EH (cell line): ENCODE measurements at places on chromosomes 7 and 10.

- no peak for DNase-seq
These were observed 155.0 kb downstream of the PTPRN2 start for GRCh38 chr7:158432369-158433341.

DNA sequence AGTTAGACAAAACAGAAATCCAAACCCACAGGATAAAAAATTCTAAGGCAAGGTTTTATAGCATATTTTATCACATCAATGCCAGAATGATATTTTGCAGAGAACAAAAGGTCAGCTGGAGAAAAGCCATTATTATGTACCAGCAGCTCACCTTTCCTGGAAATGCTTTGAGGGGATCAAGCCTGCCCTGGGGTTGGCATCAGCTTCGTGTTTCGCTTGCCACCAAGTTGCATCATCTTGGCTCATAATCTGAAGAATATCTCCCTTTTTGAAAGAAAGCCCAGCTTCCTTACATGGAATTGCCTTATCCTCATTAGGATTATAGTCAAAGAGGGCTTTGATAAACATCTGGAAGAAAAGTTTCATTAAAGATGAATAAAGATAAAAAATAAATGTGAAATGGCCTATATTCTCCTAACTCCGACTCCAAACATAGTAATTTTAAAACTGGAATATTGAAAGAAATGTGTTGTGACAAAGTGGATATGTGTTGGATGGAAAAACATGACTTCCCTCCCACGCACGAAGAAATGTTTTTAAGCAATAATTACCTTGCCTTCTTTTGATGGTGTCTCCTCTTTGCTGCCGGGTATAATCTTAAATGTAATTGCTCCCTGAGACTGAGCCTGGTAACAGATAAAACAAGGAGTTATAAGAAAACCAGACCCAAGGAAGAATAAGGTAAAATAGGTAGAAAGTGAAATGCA, 121.3 kb upstream of the ODAD2 start:
- DNase-seq = no peak

GRCh38 chr7:96931891-96932290, 73.5 kb upstream of the DLX6 start:
- no peak for DNase-seq

GRCh38 chr10:129272866-129273650, 194.0 kb upstream of the MGMT start:
- DNase-seq = no peak

GRCh38 chr7:42833411-42833810, 78.5 kb downstream of the C7orf25 start:
- DNase-seq = no peak

GRCh38 chr10:124044143-124044862, 49.1 kb downstream of the CHST15 start:
- no peak for DNase-seq

DNA sequence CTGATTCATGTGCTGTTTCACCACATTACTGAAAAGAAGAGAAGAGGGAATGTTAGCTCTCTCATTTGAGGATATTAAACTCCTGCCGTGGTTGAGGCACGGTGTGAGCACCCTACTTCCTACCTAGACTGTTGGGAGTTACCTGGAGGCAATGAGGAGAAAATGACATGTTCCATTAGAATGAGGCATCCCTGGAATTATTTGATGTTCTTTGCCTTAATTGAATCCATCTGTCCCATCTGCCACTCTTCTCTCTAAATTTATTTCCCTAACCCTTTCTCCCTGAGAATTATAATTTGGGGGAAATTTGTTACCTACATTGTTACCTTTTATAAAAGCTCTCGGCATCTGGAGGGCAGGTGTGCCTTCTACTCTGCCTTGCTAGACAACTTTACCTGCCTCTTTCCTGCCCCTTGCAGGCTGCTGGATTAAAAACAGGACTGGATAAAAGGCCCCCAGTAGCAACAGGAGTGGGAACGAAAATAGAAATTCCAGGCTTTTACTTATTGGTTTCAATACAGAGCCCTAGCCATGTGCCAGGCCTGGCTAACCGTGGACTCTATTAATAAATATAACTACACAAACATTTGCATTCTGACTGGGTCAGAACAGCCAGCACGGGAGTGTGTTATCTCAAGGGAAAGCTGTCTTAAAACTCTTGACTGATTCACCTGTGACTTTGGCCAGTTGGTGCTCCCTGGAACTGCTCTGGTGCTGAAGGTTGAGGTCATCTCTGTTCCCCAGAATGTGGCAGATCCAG, 4.4 kb upstream of the ATXN7L1 start:
- no peak for DNase-seq

DNA sequence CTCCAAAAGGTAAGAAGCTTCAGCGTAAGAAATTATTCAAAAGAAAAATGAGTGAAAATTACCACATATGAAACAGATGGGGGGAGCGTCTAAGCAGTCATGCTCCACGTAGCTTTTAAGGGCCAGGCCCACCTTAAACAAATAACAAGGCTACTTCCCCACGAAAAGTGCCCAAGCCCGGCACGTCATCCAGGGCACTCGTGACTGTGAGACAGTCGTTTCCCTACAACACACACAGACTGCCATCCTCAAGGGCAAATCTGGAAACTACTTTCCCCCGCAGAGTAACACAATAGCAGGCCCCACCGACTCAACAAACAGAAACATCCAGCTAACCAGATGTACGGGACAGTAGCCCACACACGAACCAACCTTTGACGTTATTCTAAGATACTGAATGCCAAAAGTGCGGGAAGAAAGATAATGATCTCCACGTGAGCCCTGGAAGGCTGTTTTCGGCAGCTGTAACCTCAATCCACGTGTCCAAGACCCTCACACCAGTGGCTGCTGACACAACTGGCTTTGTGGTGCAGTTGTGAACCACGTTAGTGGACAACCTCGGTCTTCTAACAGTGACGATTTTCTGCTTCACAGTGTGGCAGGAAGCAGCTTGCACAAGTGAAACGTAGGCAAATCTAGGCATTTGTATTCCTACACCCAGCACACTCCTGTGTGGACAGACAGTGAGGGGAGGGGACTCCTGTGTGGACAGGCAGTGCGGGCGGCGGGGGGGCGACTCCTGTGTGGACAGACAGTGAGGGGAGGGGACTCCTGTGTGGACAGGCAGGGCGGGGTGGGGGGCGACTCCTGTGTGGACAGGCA, 251.7 kb downstream of the ZMYND11 start:
- no peak for DNase-seq

GRCh38 chr7:8441106-8441965, 7.9 kb downstream of the NXPH1 start:
- no peak for DNase-seq

- DNase-seq = no peak
These were observed 3.0 kb upstream of the AKR1B1 start for GRCh38 chr7:134461916-134462315.

GRCh38 chr10:128867210-128867609, 599.8 kb upstream of the MGMT start:
- DNase-seq = no peak

GRCh38 chr10:114042895-114043531, 653 bp upstream of the ADRB1 start:
- peak; percentile 47 for DNase-seq

GRCh38 chr10:110512461-110513187, 14.9 kb downstream of the DUSP5 start:
- peak; percentile 92 for DNase-seq

DNA sequence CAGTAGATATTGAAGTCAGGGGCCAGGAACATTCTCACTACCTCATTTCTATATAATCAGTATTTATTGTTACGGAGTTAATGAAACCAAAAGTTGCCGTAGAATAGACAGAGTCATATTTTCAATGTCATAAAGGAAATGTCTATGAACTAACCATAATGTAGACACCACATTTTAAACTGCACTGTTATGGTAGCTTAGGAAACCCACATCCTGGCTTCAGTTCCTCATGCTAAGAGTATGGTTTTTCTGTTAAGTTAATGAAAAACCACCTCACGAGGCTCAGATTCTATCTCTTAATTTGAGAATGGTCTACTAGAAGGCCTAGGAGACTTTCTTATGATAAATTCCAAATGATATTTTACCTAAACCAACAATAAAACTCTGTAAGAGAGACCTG, 166.5 kb downstream of the TMEM26 start:
- no peak for DNase-seq

GRCh38 chr10:101595591-101596433, 7.7 kb downstream of the DPCD start:
- no peak for DNase-seq

GRCh38 chr7:108016841-108017775, 14.1 kb upstream of the LAMB1 start:
- peak; percentile 64 for DNase-seq

GRCh38 chr7:51592842-51593599, 276.4 kb upstream of the COBL start:
- DNase-seq = no peak

GRCh38 chr10:25048450-25048849, 32.0 kb downstream of the THNSL1 start:
- DNase-seq = no peak

GRCh38 chr10:45495438-45496152, 121.6 kb downstream of the ALOX5 start:
- peak; percentile 18 for DNase-seq

DNA sequence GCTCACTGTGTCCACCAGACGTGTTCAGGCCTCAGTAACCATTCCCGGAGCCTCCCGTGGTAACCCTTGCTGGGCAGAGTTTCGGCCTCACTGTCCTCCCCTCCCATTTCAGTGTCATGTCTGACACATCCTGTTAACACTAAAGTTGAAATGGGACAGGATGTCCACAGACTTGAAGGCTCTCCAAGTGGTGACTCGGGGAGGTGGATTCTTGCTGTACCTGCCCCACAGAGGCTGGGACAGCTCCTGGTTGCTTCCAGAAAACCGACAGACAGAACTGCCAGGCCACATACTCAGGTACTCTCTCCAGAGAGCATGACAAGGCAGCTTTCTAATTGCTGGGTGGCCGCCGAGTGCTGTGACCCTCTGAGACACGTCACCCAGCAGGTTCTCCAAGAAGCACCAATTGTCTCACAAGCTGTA, 17.9 kb upstream of the CYTH3 start:
- DNase-seq = peak; percentile 58

GRCh38 chr10:16690417-16690816, 126.8 kb downstream of the RSU1 start:
- DNase-seq = no peak

DNA sequence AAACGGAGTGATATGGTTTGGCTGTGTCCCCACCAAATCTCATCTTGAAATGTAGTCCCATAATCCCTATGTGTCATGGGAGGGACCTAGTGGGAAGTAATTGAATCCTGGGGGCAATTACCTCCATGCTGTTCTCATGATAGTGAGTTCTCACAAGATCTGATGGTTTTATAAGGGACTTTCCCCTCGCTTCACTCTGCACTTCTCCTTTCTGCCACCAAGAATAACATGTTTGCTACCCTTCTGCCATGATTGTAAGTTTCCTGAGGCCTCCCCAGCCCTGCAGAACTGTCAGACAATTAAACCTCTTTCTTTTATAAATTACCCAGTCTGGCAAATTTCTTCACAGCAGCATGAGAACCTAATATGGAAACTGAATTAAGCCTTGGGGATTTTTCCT, 19.1 kb downstream of the FAM3C start:
- no peak for DNase-seq

- DNase-seq = peak; percentile 22
These were observed 6.8 kb downstream of the HSPA14 start for GRCh38 chr10:14844948-14845347.

DNA sequence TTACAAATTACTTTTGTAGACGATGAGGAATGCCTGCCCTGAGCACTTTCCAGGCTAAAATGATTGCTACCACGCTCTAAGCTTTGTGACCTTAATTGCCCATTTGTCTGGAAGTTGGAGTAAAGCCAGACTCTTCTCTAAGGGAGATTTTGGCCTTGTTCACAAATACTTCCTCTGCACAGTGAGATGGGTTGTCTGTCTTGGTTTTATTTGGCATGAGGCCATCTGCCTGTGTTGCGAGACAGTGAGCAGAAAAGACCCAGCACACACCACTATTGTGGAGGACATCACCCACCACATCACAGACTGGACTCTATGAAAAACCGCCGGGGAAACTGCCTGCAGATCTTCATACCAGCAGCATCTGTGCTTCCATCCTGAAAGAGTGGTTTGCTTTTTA, 138.4 kb downstream of the BICC1 start:
- DNase-seq = peak; percentile 92
